ENCODE measurements at places on chromosomes 3 and 15.

DNA sequence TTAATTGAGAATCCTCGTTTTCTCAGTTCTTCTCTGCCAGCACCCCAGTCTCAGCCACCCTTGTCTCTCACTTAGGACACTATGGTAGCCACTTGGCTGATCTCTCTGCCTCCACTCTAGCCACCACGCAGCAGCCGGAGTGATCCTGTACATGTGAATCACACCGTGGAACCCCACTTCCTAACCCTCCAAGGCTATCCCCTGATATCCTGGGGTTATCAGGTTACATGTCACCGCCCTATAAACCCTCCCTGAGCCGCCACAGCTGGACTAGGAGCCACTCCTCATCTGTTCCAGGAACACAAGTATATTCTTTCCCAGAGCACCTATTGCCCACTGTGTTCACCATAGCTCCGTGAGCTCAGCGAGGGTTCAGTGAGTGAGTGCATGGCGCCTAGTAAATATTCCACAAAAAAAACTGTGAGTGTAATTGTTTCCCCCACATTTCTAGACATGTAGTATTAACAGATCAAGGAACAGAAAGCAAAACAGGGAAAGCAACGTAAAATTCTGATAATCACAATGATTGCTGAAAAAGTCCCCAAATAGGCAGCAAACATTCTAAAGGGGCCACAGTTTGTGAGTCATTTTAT, 661 bp upstream of the PARP14 start:
- no peak for DNase-seq

- no peak for DNase-seq
Observed at GRCh38 chr15:80846031-80846815, 67.1 kb downstream of the CEMIP start.

DNA sequence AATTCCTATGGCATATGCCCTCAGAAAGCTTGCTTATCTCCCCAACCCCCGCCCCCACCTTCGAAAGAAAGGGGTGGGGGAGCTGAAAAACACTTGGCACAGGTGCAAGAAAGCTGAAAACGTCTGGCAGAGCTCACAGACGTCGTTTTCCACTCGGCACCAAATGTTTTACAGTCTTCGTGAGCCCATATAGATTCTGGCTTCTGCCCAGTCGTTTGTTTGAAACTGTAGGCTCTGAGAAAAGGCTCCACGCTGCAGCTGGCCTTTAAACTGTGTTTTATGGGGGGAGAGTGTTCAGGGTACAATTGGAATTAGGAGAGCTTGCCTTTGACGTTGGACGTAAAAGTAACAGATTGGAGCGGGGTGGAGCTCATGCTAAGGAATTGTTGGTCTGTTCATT, 130.3 kb downstream of the MDFIC2 start:
- DNase-seq = peak; percentile 63

- DNase-seq = no peak
Observed at GRCh38 chr3:66393333-66394005, 107.4 kb downstream of the LRIG1 start.

DNA sequence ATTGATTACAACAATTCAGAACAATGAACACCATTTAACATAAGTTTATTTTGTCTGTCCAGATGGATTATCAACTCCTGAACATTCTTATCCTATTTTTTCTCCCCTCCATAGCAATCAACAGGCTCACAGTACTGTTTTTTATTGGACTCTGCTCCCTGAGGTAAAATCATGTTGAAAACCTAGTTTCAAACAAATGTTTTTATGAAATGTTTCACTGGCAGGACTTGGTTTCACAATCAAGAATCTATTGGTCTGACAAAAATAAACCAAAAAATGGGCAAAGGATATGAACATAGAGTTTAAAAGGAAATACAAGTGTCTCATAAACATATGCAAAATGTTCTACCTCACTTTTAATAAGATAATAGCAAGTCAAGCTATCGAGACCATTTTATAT, 2.6 kb upstream of the MYRIP start:
- no peak for DNase-seq

DNA sequence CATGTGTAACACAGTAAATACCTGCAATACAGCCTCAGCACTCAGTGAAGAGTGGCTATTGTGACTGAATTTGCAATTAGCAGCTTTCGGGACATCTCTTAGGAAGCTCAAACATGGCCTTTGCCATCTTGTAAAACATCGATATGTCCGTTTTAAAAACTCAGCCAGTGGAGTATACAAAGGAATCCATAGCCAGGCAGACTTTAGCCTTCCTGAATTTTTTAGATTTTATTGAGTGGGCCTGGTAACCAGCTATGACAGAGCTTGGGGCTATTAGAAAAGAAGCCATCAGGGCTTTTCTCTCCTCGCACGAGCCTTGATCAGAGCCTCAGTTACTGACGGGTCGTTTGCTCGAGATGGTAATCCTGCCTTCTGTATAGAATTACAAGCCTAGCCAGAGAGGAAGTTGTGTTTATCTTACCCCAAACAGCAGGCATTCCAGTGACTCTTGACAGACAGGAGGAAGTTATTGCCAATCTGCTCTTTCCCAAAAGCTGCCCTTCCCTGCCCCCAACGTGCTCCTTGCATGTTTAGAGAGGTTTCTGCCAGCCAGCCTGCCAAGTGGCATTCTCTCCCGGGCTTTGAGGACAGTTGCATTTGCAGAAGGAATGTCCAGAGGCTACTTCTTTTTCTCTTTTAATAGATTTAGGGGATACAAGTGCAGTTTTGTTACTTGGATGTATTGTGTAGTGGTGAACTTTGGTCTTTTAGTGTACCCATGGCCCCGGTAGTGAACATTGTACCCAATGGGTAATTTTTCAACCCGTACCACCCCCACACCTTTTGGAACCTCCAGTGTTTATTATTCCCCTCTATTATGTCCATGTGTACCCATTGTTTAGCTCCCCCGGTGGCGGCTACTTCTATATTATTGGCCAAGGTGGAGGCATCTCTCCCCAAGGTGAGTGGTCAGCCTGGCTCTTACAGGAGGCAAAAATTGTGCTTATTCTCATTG, 40.6 kb downstream of the ITPR1 start:
- peak; percentile 87 for DNase-seq

- DNase-seq = no peak
Observed at GRCh38 chr15:78182821-78183220, 33.7 kb downstream of the IDH3A start.

GRCh38 chr3:49785565-49786356, 581 bp downstream of the IP6K1 start:
- DNase-seq = no peak

GRCh38 chr3:121913305-121913990, 19.2 kb downstream of the SLC15A2 start:
- DNase-seq = no peak

GRCh38 chr15:90334304-90334731, 17.8 kb upstream of the ZNF774 start:
- no peak for DNase-seq

GRCh38 chr3:139388821-139389551, 461 bp downstream of the COPB2 start:
- no peak for DNase-seq

DNA sequence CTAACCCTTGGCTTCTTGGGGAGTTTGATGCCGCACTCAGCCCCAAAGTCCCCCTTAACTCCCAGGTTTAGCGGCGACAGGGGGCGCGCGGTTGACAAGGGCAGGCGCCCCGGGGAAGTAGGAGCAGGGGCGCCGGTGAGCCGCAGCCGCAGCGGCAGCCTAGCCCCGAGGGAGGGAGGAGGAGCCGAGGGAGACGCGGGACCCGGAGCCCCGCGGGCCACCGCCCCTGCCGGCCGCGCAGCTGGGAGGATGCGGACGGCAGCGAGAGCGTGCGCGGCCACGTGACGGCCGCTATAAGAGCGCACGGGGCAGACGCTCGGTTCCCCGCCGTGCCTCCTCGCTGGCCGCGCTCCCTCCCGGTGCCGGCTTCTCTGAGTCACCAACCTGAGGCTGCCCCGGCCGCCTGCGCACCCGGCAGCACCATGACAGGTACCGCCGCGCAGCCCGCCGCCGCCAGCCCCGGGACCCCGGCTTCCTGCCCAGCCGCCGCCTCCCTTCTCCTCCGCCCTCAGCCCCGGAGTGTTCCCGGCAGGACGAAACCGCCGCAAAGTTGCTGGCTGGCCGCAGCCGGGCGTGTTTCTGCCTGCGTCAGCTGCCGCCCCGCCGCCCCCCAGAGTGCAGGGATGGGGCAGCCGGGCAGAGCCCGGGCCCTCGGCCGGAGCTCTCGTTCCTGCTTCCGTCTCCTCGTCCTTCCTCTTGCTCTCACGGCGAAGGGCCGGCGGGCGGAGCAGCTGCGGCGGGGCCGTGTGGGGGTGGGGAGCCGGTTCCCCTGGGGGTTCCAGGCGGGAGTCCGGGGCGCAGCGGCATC, at the start of gene GYG1:
Gene GYG1 (plus strand): TSS at position 322 of the 808 bp plus-strand sequence. CDS start 101 bp downstream, at position 423.
- DNase-seq = peak; percentile 67

- no peak for DNase-seq
Observed at GRCh38 chr15:66900586-66901310, 164.7 kb upstream of the SMAD3 start.

GRCh38 chr3:9147215-9147895, 102.1 kb downstream of the SRGAP3 start:
- no peak for DNase-seq

DNA sequence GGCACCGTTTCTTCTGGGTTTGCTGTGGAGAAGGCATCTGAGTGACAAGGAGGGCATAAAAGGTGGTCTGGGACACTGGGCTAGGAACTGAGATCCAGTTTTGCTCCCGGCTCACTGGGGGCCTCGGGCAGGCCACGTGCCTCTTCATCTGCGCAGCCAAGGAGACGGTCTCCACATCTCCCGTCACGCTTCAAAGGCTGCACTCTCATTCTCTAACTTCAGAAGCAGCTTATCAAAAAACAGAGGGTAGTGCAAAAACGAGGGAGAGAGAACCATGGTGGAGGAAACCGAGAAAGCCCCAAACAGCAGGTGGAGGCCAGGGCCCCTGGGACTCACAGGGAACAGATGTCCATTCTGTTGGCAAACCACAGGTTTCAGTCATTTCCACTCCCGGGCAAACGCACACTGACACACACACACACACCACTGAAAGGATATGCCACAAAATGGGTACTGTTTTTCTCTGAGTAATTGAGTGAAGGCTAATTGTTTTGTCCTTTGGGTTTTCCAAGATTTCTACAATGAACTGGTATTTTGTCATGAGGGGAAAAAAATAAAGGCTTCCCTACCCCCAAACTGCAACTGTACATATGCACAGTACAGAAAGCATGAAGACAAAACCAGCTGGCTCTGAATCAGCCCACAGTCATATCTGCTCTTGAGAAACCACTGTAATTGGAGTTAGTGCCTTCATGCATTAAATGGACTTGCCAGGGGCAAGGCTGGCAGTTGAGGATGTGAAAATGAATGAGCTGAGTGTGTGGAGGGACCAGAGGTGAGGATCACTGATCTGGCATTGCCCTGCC, 71.9 kb downstream of the MGLL start:
- peak; percentile 90 for DNase-seq

DNA sequence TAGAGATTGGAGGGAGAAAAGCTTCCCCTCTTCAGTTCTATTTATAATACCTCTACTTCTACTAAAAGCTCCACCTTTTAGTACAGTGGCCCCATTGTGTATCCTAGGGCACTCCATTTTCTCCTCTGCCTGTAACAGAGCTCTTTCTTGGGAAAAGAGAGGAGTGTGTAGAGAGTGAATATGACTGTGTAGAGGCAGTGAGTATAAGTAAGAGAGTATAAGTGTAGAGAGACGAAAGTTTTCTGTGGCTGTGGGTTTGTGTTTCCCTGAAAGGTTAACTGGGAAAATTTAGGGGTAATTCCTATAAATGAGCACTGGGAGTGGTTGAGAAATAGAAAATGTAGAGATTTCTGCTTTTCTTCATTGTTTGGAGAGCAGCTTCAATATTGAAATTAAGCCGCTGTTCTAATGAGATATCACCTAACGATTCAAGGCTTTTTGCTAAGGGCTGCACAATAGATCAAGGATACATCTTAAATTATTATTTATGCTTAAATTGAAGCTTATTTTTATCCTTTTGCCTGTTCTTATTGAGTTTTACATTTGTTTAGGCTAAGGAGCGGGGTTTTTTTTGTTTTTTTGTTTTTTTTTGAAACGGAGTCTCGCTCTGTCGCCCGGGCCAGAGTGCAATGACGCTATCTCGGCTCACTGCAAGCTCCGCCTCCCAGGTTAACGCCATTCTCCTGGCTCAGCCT, 6.9 kb downstream of the IQGAP1 start:
- DNase-seq = no peak

GRCh38 chr3:182149594-182149993, 437.9 kb downstream of the SOX2 start:
- DNase-seq = no peak

GRCh38 chr15:80549191-80549590, 145.0 kb downstream of the ARNT2 start:
- no peak for DNase-seq

DNA sequence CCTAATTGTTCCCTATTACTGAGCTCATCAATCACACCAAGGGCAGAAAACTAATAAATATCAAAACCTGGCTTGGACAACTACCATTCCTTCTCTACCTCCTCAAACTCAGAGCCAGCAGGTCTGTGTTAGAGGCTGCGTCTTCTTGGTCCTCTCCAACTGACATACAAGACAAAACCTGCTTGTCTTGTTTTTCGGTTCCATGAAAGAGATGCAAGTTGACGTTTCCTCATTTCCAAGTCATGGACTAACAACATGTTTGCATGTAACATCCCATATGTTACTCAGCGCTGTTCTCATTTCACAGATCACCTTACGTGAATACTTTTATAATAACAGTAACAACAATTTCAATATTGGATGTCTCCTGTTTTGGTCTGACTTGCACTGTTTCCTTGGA, 110.9 kb downstream of the LMLN start:
- no peak for DNase-seq

GRCh38 chr3:136184703-136185102, 11.4 kb downstream of the MSL2 start:
- DNase-seq = no peak

GRCh38 chr3:106093616-106094015, 224.8 kb upstream of the CBLB start:
- DNase-seq = no peak

DNA sequence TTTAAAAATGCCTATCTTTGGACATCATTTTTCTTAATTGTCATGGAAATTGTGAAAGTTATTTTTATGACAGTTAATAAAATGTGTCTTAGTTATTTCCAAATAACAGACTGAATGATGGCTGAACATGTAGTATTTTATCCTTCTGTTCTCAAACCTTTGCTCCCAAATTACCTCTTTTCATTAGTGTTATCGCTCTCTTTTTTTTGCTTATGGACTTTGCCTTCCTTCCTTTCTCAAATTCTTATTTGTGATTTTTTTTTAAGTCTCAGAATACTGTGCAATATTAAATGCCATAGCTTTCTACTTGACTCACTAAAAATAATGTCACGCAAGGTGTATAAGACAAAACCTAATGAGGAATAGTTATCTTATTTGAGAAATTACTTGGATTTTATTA, 107.7 kb downstream of the VPS8 start:
- DNase-seq = no peak

- no peak for DNase-seq
Observed at GRCh38 chr3:44128057-44128775, 113.5 kb upstream of the TOPAZ1 start.

DNA sequence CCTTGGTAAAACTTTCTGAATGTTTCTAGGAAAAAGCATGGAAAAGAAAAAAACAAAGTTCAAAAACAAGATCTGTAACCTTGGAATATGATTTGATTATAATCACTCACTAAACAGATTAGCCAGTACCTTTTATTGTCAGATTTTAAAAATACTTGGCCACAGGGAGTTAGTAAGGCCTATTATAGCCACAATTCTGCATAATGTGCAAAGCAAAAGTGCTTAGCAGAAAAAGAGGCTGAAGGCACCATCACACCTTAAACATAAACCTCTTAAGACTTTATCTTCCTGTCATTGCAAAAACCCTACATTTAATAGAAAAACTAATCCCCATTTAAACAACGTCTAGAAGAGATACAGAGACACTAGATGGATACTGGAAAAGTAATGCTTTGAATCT, 41.8 kb downstream of the CHSY1 start:
- DNase-seq = no peak
